ENCODE measurements at places on chromosomes 12 and 14.
A peak's percentile ranks its signal among the peaks of the same experiment; 100 is the strongest.

DNA sequence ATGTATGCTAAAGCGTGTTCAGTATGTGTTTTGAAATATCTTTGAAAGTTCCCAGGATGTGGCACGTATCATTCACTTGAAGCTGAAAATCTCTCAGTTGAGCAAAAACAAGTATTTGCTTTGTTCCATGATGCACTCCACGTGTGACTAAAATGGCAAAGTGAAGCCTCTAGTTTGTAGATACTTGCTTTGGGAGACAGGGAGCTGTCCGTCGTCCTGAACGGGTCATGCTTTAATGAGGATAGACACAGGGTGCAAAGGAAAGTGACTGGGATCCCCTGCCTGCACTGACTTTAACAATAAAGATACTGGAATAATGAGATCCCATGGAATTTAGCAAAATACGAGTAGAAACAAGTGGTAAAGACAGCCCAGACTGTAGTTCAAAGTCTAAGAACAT is 991.4 kb downstream of the NRXN3 start:
- peak; percentile 40 for DNase-seq

- DNase-seq = peak; percentile 52
These were observed 15.4 kb upstream of the CARMIL3 start for GRCh38 chr14:24036169-24036962.

GRCh38 chr14:48925184-48925583 is 661.0 kb downstream of the RPS29 start:
- DNase-seq = no peak

DNA sequence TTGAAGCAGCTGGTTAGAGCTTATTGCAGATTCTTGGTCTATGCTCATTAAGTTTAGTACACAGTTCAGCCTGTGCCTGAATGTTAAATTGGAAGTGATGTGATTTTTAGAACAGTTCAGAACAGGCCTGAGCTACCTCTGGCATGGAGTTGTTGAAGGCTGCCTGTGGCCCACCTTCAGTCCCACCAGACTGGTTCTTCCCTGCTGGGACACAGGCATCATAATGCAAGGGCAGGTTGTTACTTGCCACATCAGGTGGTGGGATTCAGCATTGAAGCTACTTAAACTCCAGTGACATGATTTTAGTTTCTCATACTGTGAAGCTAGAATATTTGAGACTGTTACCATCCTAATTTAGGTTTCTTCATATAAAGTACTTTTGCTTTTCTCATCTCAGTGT is 49.4 kb downstream of the PROX2 start:
- no peak for DNase-seq

- peak; percentile 22 for DNase-seq
These were observed 477.1 kb downstream of the SLC16A7 start for GRCh38 chr12:60072911-60073310.

- no peak for DNase-seq
These were observed 70.9 kb upstream of the ETV6 start for GRCh38 chr12:11578461-11578993.

DNA sequence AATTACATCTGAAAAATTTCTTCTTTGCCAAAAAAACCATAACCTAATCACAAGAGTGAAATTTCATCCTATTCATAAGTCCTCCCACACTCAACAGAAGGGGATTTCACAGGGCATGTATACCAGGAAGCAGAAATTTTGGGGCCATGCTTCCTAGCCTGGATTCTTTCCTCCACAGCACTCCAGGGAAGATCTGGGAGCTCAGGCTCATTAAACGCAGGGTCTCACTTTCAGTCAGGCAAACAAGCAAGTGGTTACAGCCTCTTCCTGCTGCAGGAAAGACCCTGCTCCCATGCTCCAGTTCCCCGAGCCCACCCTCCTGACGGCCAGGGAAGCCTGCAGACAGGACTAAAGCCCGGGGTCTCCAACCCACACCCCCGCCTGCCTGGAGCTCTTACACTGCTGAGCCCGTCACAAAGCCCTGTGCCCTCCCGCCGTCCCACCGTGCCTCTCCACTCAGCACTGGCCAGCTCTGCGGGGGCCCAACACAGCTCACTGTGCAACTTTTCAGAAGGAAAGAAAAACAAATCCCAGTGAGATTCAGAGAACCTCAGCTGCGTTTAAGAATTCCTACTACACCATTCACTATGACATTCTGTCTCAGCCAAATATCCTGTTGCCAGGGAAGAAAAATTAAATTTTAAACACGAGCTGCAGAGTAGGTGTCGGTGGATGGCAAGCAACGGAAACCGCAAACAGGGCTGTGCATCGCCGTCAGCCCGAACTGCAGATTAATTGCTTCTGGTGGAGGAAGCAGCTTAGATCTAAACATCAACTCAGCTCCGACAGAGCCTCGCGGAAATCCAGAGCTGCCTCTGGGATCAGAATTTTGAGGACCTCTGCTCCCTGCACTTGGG is 106.7 kb upstream of the SFSWAP start:
- DNase-seq = no peak

- DNase-seq = no peak
These were observed 53.5 kb upstream of the BEGAIN start for GRCh38 chr14:100640471-100641273.

GRCh38 chr12:47021298-47021697 is 58.1 kb upstream of the PCED1B start:
- DNase-seq = peak; percentile 95

DNA sequence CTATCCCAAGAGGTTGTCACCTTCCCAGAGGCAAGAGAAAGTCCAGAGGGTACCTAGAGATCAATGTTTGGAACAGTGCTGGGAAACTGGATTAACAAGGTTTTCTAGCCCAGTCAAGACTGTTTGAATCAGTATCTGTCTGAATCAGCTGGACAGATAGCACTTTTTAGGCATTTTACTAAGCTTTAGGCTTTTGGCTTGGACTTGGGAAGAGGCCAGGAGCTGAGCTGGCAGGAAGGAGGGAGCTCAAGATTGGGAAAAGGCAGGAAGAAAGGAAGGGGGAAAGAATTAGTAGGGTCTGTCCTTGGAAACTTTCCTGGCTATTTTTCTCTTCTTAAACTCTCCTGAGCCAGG is 8.3 kb downstream of the IKZF4 start:
- DNase-seq = peak; percentile 74

DNA sequence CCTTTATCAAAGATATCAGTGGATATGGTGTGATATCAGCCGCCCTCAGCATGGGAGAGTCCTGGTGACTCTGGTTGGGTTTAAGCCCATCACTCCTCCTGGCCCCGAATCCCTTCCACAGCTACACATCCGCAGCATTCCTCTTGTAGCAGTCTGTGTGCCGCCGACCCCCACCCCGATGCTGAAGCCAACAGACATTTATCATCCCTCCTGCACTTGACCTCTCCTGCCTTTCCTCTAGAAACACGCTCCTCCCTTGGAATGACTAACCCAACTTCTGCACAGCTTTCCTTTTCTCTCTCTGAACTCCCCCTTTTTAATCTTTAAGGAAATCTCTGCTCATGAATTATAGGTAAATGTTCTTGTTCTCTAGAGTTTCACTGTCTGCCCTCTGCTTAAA is 250.9 kb upstream of the FOXN3 start:
- DNase-seq = peak; percentile 31

DNA sequence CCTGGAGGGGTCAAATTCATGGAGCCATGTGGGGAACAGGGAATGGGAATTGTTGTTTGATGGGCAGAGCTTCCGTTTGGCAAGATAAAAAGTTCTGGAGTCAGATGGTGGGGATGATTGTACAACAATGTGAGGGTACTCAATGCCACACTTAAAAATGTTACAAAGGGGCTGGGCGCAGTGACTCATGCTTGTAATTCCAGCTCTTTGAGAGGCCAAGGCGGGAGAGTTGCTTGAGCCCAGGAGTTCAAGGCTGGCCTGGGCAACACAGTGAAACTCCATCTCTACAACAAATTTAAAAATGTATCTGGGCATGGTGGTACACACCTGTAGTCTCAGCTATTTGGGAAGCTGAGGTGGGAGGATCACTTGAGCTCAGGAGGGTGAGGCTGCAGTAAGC is 66.0 kb upstream of the DIO3 start:
- no peak for DNase-seq

DNA sequence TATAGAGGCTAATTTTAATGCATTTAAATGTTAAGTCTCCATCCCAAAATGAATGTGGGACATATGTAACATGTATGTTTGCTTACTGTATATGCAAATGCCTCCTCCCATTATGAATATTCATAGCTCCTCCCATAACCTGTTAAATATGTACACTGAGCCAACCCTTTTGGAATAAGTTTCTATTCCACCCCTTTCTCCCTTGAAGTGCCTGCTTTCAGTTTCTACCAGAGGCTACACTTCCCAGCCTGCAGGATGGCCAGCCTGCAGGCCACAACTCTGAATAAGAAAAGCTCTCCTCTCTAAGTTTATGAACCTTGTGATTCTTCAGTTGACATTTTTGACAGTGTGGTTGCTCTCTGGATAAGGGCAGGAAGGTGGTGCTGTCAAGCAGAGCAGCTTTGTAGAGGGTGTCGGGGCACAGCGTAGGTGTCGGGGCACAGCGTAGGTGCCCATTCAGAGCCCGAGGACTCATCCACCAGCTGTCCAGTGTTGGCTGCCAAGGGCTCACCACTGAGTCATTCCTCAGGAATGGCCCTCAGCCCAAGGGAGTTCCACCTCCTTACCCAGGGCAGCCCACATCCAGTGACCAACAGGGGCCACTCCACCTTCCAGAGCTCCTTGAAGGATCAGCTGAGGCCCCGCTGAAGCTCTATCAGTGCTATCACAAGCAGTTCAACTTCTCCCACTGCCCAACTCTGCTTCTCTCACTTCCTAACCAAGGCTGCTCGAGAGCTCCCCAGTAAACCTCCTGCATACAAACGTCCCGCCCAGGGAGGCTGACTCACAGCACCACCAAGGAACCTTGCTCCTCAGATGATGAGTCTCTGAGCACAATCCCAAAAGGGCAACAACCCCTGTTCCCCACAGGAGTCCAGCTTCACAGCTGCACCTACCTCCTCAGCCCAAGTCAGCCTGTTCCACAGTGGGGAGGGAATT is 31.4 kb downstream of the VWF start:
- peak; percentile 89 for DNase-seq

DNA sequence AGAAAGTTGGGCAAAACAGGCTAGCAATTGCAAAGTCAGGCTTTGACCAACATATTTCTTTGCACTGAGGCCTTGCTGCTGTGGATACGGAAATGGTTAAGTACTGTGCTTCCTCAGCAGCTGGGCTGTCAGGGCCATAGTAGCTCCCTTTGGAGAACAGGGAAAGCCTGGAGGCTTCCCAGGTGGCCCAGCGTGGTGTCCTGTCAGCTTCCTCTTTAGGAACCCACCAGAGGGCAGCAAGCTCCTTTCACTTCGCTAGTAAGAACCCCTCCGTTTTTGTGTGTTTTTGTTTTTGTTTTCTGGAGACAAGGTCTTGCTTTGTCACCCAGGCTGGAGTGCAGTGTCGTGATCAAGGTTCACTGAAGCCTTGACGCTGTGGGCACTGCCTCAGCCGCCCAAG is 1.7 kb upstream of the CFAP251 start:
- DNase-seq = peak; percentile 56

DNA sequence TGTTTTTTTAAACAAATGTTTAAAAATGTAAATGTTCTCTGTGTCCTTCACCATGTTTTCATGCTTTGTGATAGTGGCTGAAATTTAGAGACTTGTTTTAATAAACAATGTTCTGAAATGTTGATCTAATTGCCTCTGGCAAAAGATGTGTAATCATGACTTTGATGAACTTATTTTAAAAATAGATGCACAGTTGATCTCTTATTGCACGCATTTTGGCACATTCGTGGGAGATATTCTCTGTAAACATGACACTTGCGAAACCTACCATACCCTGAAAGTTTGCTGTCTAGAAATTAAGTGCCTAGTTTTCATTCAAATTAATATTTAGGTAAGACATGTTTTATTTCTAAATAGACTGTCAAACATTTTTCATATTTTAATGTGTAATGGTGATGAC is 119.7 kb upstream of the DNM1L start:
- DNase-seq = peak; percentile 46

GRCh38 chr12:112524676-112525425 is 106.1 kb downstream of the PTPN11 start:
- DNase-seq = peak; percentile 16

- no peak for DNase-seq
These were observed 41.6 kb downstream of the LRRC9 start for GRCh38 chr14:59961518-59962062.

GRCh38 chr12:57617942-57618341 is 6.7 kb downstream of the ARHGEF25 start:
- DNase-seq = no peak

DNA sequence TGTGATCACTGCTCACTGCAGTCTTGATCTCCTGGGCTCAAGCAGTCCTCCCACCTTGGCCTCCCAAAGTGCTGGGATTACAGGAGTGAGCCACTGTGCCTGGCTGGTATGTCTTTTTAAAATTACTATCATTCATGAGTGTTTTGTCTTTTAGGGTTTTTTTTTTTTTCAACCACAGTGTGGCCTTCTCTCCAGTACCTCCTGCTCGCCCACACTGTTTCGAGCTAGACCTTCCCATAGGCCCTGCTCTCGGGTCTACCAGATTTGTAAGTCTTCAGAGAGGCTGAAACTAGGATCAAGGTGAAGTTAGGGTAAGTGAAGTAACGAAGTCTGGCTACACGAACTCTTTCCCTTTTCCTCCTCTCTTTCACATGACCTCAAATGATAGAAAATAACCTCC is 1.5 kb downstream of the BIN2 start:
- no peak for DNase-seq

GRCh38 chr14:68626386-68626785 is 166.5 kb downstream of the ZFP36L1 start:
- DNase-seq = no peak

- no peak for DNase-seq
These were observed 3.9 kb upstream of the RARG start for GRCh38 chr12:53235742-53236442.
